SHP77 (cell line): ENCODE measurements at places on chromosomes 2 and 18.
A peak's percentile ranks its signal among the peaks of the same experiment; 100 is the strongest.

DNA sequence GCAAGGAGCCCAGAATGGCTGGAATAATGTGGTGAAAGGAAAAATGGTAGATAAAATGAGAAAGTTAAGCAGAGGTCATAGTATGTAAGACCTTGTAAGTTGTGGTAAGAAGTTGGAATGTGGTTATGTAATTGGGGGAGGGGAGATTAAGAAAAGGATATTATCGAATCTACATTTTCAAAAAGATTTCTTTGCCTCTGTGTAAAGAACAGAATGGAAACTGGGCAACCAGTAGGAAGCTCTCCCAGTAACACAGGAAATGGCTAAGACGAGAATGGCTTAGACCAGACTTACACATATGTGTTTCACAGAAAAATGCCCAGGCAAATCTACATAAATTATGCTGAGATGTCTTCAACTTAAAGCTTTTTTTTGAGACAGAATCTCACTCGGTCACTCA lies 13.2 kb downstream of the MEMO1 start:
- DNase-seq = no peak

DNA sequence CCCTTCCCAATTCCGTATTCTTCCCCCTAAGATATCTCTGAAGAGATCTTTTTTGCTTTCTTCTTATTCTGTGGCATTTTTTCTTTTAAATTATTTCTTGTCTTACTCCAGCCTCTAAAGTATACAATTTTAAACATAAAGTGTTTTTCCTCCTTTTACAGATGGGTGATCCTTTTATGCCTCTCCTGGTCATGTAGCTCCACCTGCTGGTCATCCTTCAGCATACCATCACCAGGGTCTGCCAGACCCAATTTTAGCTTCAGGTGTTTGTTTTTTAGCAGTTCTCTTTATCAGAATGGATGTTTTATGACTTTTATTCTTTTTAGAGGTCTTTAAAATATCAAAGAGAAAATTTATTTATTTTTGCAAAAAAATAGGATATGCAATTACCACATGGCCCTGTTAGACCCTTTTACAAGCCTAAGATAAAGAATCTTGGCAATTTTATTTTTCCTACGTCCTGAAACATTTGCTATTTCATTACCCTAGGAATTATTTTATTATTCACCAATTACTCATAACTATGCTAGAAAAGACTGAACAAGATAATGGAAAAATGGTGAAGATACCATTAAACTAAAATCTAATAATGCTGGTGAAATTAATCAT lies 55.5 kb downstream of the PIGN start:
- DNase-seq = peak; percentile 36

GRCh38 chr2:191053256-191053655 lies 39.3 kb upstream of the STAT1 start:
- DNase-seq = no peak

GRCh38 chr2:148948868-148949267 lies 73.8 kb downstream of the KIF5C start:
- DNase-seq = no peak

GRCh38 chr2:102256276-102256675 lies 55.1 kb upstream of the IL1RL1 start:
- no peak for DNase-seq

DNA sequence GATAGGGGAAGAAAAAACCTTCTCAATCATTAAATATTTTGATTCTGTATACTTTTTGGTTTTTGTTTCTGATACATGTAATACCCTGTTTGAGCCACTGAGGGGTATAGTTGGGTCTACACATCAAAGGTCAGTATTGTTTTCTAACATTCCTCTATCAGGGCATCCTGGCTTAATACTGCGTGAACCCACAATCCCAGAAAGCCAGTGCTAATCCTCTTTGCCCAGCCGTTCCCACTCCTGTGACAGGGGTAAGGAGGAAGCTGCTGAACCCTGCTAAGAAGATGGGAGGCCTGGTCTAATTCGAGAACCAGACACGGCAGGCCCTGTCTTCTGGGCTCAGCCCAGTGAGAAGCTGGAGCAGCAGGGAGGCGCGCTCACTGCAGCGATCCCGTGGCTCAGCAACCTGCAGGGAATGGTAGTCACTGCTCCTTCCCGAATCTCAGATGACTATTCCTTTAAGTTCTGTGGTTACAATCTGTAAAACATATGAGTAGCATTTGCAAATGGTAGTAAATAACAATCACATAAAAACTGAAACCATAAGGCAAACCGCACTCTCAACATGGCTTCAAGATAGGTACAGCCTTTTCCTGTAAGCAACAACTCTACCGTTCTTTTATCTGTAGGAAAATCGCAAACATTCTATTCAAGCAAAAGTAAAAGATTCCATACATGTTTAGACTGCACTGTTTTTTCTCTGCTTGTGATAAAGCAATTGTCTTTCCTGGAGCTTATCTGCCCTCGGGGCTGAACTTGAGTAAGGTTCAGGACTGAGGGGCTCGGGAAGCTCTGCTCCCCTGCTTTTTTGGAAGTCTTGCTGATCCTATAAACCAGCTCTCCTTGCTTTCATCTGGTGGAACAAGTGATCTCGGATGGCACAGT lies 87.0 kb downstream of the EPB41L3 start:
- DNase-seq = no peak

DNA sequence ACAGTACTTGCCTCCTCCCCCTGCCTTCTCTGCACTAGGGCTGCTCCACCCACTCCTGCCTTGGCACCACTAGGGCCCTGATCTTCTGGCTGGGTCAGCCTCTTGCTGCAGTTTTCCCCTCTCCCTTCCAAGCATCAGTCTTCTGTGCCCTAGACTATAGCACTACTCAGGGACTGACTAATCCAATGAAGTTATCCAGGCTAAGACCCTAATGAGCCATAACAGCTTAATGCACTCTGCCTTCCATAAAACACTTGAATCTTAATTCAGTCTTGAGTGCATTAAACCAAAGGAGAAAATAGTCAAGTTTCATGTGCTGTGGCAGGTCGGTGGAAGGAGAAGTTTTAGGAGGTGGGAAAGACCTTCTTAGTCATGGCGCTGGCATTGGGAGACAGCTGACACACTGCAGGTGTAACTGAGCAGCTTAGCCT lies 95.7 kb downstream of the BIN1 start:
- no peak for DNase-seq
